Muscle of back (tissue), 13 donors: ENCODE measurements at places on chromosomes 12 and 14. TPM values are rescaled to one million over a fixed set of nuclear protein-coding genes. Genes with fewer than 3 reads are reported as not detected.

The RNF34 gene
- 28.2 TPM for polyA plus RNA-seq

The MIPOL1 gene
- polyA plus RNA-seq, result 4.9 TPM

DNA sequence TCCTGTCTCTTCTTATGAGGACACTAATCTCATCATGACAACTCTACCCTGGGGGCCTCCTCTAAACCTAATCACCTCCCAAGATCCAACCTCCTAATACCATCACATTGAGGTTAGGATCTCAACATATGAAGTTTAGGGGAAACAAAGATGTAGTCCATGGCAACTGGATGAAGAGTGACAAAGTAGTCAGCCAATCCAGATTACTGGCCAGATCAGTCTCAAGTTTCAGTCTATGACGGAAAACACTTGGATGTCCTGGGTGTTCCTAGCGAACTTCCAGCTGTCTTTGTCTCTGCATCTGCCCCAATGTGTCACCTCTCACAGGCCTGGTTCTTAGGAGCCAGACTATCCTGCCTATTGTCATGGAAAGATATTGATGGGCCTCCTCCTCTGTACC lies 630.8 kb downstream of the AACS start:
- no peak for DNase-seq

GRCh38 chr12:89770391-89770790 lies 61.8 kb upstream of the ATP2B1 start:
- no peak for DNase-seq

DNA sequence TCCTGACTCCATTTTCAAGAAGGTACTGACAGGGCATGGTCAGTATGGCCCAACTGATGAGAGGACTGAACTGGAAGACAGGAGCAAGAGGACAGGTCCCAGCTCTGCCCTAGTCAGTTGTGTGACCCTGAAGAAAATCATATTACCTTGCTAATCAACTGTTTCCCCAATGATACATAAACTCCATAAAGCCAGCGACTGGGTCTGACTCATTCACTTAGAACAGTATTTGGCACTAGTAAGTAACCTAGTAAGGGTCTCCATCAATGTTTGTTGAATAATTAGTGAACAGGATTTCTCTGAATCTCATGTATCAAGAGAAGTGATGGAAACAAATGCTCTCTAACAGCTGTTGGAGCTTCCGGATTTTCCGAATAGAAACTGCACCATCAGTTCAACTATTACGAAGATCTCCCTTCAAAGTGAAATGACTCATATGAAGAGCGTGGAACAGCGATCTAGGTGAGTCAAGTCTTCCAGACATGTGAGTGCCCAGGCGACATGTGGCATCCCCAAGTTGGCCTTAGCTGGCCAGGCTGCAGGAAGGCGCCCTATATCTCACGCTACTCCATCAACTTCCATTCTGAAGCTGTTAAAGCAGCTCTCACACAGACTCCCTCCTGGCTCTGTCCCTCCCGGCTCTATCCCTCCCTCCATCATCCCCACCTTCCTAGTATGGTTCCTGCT lies 94.5 kb downstream of the TTC7B start:
- no peak for DNase-seq

The PAPLN gene
- polyA plus RNA-seq, result 3.1 TPM

DNA sequence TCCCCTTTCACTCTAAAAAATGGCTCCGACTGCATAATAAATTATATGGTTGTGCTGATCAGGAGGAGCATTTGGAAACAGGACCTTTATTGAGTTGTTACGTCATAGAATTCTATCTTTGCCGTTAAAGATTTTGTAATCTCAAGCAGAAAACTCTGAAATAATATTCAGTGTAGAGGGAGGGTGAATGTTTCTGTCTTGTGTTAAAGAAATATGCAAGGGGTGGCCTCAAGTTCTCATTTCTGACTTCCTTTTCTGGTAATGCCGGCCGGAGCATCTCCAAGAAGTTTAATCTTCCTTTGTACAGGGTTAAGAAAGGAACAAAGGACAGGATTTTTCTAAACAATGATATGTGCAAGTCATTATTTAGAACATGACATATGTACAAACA lies 165.1 kb downstream of the SLC38A4 start:
- DNase-seq, result peak; percentile 19

DNA sequence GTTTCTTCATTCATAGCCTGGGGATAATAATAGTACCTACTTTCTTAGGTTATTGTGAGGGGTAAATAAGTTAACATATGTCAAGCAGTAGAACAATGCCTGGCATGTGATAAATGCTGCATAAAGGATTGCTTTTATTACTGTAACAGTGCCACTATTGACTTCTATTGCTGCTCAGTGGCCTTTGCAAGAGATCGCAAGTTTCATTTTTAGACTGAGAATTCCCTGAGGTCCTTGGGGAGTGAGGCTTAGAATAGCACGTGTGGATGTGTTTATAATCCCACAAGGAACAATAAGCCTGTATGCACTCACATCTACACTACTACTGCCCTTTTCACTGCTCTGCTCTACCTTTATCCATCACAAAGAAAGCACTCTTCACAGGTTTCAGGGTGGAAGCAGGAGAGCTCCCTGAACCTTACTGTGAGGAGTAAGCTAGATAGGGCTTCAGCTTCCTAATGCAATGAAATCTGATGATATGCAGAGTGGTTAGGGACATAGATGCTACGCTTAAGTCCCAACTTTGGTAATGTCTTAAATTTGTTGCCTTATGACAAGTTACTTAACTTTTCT lies 302.6 kb downstream of the SNAPC1 start:
- DNase-seq, result no peak

The OR4Q2 gene
- not detected for polyA plus RNA-seq

GRCh38 chr12:5733136-5733755 lies 211.8 kb downstream of the ANO2 start:
- no peak for DNase-seq

The LHX5 gene
- not detected for polyA plus RNA-seq

- no peak for DNase-seq
Observed at GRCh38 chr12:65681226-65681625, 143.1 kb upstream of the HMGA2 start.

GRCh38 chr12:64733857-64734256 lies 25.3 kb downstream of the GNS start:
- DNase-seq, result peak; percentile 25

DNA sequence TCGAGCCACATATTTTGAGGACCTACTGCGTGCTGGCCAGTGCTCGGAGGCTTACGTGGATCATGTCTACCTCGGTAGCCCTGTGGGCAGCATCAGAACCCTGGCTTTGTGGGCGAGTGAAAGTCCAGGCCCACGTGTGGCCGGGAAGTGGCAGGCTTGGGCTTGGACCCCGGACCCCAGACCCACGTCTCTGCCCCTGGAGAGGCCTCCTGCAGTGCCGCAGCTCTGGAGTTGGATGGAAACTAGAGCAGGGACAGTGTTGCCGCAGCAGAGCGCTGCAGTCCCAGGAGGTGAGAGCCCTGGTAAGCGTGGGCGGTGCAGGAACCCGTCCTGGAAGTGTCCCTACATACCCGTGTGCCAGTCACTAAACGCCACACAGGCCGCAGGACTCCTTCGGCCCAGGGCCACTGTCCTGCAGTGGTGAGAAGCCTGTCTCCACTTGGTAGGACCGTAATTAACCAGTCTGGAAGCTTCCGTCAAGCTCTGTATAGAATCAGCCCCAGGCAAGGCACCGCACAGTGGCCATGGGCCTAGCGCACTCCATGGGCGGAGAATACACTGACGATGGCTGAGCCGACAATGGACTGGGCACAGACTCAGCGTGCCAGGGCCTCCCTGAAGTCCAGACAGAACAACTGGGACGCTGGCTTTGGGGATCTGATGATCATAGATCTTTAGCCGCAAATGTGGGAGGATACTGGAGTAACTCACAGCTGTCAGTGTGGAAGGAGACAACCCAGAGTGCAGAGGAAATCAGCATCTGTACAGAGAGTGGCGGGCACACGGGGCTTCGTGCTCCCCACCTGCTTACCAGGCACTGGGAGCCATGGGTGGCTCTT lies 219.5 kb downstream of the KIF26A start:
- no peak for DNase-seq

- DNase-seq, result no peak
Observed at GRCh38 chr14:82060219-82060618, 526.6 kb upstream of the SEL1L start.

The ZCRB1 gene
- 74.0 TPM for polyA plus RNA-seq

DNA sequence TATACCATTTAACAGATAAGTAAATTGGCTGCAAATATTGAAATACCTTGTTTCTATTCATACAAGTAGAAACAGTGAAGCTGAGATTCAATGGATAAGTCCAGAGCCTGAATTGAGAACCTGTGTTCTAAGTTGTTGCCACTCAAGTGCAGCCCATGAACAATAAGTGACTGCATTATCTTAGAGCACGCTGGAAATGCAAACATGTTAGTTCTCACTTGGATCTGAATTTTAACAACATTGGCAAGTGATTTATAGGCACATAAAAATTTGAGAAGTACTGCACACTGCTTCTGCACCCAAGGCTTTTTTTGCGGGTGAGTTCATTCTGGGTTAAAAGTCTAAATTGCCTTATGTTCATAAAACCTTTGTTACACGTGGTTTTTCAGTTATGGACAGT lies 484.3 kb downstream of the NAV3 start:
- no peak for DNase-seq

The UTP20 gene
- polyA plus RNA-seq, result 9.4 TPM

GRCh38 chr14:61582815-61583214 lies 112.5 kb upstream of the HIF1A start:
- DNase-seq, result peak; percentile 46

The PXMP2 gene
- 16.7 TPM for polyA plus RNA-seq

The FOXA1 gene
- polyA plus RNA-seq, result 0.29 TPM

DNA sequence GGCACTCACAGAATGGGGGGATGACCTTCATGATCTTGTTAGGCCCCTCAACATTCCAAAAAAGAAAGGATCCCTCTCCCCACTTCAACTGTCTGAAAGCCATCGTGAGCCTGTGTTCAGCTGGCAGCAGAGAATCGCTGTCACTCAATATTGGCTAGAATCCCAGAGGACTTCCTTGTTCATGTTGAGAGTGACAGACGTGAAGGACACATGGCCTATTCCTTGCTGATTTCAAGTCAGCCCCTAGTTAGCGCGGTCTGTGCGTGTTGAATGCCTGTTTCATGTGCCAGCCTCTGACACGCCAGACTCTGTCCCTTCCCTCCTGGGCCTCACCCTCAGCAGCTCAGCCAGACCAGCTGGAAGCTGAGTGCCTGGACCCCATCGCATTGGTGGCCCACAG lies 43.1 kb downstream of the DNAH10 start:
- no peak for DNase-seq

GRCh38 chr14:26636561-26636960 lies 38.7 kb upstream of the NOVA1 start:
- DNase-seq, result peak; percentile 9

DNA sequence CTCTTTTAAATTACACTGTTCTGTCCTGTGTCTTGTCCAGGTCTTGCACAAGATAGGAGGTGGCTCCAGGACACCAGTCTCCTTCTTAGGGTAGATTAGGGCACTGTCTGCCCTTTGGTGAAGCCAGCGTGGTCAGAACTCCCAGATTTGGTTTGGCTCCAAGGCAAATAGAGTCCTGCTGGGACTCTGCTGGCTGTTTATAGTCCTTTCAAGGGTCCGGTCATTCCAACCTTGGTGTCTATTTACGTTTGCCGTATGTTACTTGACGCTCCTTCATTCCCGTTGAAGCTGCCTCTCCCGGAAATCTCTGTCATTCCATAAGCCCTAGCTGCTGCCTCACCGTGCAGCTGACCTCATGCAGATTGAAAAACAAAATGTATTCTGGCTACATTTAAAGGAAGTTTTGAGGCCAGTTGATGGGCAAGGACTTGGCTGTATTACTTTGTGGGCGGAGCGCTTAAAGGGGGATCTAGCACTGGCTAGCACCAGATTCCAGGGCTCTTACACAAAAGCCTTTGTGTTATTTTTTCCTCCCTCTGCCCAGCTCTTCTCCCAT lies 180.6 kb downstream of the AKAP6 start:
- DNase-seq, result peak; percentile 63

GRCh38 chr12:7302266-7302986 lies 1.4 kb upstream of the ACSM4 start:
- DNase-seq, result no peak

DNA sequence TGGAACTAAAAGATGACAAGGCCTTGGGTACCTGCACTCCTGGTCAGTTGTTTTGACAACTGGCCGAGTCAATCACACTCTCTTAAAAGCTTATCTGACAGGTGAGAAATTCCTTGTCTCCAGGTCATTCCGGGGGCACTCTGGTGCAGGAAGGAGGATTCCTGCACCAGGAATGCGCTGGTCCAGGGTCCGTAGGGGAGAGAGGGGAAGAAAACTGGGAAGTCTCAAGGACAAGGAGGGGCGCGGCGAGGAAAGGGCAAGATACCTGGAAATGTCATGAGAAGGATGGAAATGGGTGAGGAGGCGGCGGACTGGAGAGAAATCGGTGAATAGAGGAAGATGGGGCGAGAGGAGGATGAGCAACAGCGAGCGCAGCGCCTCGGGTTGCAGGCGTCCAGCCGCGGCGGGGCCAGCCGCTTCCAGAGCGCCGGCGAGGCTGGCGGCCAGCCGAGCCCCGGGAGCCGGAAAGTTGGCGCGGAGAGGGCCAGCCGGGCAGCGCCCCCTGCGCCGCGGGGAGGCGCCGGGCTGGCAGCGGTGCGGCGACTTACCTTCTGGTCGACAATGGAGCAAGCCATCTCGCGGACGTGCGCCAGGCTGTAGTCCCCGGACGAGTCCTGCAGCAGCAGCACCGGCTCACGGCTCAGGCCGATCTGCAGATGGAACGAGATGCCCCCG lies 809 bp downstream of the PRKD1 start:
- peak; percentile 84 for DNase-seq
